ENCODE measurements at places on chromosomes 11 and 22.

DNA sequence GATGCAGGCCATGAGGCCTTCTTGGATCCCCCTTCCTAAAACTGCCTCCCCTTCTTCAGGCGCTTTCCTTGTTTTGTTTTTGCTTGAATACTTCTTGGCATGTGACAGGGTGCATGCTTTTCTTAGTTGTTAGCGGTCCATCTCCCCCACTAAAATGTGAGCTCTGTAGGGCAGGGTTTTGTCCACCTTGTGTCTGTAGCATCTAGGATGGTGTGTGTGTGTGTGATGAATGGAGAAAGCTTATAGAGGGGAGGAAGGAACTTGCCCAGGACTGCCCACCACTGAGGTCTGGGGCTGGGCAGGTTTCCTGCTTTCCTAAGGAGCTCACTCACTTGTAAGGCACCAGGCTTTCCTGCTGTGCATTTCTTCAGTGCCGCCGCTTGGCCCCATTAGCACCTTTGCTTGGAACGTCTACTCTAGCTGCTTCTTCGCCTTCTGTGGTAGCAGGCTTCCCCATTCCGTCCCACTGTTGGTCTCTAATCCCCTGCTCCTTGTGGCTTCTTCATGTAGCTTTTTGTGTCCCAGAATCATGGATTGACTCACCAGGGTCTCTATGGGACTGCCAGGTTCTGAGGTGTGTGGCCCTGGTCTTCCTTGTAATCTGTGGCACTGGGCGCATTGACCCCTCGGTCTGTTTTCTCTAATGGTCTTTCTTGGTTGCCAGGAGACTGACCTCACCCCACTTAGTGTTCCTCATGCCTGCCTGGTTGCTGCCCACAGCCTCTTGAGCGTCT is 3.3 kb downstream of the DGCR8 start:
- no peak for DNase-seq

DNA sequence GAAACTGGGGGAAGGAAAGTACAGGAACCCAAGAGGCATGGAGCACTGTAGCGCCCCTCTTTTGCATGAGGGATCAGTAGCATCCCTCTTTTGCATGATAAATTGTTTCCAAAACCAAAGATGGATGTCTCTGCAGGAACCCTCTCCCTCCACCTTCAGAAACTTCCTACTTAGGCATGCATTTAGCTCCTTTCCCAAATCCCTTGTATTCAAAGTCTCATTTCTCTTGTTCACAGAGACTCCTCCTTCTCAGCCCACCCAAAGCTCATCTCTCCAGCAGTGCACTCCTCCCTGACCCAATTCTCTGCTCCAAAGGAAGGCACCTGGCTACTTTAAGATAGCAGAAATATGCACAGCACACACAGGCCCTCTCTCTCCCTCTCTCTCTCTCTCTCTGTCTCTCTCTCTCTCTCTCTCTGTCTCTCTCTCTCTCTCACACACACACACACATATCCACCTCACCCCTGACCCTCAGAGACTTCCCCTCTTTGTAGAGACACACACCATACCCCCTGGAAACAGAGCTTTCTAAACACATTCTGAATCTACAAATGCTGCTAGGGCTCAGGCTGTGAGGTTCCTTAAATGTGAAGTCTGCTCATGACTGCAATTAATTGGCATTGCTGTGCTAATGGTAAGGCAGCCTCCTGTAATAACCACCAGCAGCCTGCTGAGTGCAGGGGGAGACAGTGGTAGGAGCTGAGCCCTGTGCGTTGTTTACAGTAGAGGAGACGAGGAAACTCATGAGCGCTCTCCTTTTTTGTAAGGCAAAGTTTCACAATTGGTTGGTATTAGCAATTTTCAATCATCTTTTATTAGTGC is 519.6 kb downstream of the NTM start:
- DNase-seq: no peak

GRCh38 chr11:121105063-121105480 is 4.0 kb downstream of the TECTA start:
- DNase-seq: peak; percentile 72

GRCh38 chr11:27357250-27357649 is 5.8 kb downstream of the CCDC34 start:
- DNase-seq: no peak

GRCh38 chr11:24155792-24156191 is 341.1 kb upstream of the LUZP2 start:
- no peak for DNase-seq

DNA sequence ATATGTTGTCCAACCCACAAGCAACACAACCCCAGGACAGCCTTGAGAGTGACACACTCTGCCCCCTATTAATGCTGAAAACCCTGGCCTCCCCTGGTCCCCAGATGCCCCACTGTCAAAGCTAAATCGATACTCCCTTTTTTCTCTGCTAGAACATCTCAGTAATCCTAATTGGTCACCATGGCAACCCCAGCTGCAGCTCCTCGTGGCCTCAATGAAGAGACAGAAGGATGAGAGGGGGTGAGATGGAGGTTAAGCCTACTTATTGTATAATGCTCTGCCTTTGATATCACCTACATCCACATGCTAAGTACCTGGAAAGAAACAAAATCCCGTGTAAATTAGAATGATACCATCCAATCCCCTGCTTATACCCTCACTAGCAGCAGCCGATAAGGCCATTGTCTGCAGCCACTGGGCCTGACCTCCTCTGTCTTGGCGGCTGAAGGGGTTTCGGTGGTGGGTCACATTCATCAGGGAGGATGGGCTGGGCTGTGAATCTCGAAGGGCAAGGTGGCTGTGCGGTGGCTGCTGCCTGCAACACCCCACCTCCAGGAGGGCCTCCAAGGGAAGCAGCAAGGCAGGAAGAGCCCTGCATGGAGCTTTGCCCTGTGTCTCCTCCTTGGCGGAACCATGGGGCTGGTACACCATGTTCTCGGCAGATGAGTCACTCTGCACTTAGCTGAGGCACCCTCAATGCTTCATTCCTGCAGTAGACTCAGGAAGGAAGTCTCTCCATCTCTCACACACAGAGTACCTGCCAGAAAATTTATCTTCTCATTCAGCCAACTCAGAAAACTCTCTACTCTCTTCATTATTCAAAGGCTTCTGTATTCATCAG is 399.5 kb downstream of the BUD13 start:
- DNase-seq: no peak

GRCh38 chr22:35357883-35358621 is 22.8 kb upstream of the HMOX1 start:
- no peak for DNase-seq

DNA sequence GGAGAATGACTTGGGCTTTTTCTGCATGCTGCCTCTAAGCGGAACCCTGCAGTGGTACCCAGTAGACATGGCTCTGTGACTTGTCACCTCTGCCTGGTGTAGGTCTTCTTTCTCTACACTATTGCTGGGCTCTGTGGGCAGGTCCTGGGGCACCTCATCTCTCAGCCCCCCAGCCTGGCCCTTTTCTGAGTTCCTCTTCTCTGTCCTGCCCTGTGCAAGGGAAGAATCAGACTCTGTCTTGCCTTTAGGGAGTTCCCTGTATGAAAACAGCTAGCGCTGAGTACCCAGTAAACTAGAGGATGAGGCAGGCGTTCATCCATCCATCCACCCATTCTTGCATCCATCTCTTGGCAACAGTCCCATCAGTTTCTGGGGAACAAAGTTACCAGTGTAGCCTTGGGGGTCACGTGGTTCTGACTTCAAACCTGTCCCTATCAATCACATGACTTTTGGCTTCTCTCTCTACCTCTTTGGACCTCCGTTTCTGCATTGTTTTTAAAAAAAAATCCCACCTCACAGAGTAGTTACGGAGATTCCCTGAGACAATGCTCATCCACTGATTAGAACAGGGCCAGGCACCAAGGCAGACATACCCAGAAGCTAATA is 86.4 kb upstream of the WNT11 start:
- no peak for DNase-seq

GRCh38 chr22:49754696-49755630 is 72.7 kb downstream of the BRD1 start:
- DNase-seq: no peak

- DNase-seq: no peak
Measured at GRCh38 chr11:86713552-86713951, 41.1 kb upstream of the ME3 start.

DNA sequence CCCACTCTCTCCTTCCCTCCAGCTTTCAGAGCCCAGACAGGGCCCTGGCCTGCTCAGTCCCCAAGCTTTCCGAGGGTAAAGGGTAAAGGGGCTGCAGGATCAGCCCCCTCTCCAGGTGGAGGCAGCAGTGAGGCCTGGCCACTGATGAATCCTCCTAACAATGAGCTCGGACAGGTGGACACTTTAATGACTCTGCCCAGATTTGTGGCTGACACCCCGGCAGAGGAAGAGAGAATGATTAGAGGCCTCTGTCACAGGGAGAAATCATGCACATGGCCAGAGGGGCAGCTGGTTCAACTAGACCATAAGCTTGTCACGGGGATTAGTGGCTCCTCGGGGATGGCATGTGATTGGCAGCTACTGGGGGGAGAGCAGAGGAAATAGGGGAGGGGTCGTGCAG is 587.5 kb upstream of the B3GAT1 start:
- no peak for DNase-seq

All from left hindlimb (tissue), 1 donor.